ENCODE measurements at places on chromosomes 2 and 18.

GRCh38 chr2:16090650-16091575 is 150.6 kb downstream of the MYCN start:
- DNase-seq = no peak

GRCh38 chr2:196729418-196729817 is 70.1 kb downstream of the GTF3C3 start:
- no peak for DNase-seq

GRCh38 chr18:23504720-23505119 is 1.4 kb downstream of the RMC1 start:
- DNase-seq = no peak

GRCh38 chr2:233482616-233483015 is 84.0 kb downstream of the USP40 start:
- no peak for DNase-seq

- no peak for DNase-seq
Observed at GRCh38 chr2:168564641-168565040, 108.6 kb downstream of the CERS6 start.

- no peak for DNase-seq
Observed at GRCh38 chr2:62293151-62293489, 97.2 kb downstream of the B3GNT2 start.

DNA sequence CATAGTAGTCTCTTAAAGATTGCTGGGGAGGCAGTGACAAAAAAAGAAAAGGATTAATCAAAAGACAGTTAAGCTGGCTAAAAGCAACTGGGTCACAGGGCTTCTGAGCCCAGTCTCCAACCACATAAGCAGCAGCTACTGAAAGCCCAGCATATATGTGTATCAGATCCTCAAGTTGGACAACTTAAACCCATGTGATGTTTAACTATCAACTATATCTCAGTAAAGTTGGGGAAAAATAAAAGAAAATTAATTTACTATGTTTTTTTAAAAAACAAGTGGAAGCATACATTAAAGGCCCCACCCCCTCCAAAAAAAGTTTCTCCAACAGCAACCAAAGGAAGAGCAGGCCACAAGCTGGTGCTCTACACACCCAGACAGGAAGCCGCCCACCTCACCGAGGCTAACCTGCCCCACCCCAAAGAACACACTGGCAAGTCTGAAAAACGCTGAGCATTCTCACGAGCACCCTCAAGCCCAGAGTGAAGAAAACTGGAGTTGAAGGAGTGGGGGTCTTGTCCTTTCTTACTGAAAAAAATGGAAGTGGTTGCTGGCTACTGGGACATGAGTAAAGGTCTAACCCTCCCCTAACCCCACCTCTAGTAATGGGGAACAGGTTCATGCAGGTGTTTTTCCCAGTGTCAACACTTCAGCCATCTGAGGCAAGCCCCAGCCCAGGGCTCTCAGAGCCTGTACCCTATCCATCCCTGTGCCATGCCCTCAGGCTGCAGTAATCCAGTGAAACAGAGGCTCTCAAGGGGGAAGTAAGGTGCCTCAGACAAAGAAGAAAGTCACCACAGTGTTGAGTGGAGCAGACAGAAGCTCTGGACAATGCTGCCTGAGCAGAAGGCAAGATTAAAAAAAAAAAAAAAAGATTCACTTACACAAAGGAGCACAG is 106.3 kb downstream of the GYPC start:
- no peak for DNase-seq

All from stimulated activated CD4-positive, alpha-beta T cell treated with anti-CD3 and anti-CD28 coated beads, Interleukin-12 subunit alpha, Interleukin-12 subunit beta, amount 100 ng/mL, for 48 hours (primary cell).